Right renal cortex interstitium (tissue), 3 donors: ENCODE measurements at places on chromosomes 11 and 22.

DNA sequence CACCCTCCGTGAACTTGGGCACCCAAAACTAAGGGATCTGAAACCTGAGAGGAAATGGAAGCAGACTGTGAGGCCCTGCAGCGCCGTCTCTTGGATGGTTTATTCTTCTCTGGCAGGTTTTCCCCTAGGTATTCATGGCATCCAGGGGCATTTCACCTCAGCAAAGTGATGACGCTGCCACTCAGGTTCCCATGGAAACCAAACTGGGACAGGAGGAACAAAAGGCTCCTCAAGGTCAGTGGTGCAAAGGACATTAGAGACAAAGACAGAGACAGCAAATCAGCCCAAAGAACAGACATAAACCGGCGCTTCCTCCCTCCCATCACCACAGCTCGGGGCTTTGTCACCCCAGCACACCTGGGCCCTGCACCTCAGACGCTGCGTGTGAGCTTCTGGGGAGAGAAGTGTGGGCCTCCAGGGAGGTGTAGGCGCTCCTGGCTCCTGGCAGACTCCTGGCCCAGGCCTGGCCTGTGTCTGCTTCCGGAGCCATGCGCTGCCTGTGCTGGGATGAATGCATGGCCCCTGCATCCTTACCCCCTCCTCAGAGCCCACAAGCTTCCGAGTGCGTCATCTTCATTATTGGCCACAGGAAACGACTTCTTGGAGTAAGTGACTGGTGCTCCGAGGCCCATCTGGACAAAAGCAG, 5.9 kb downstream of the TP53AIP1 start:
- DNase-seq: no peak

DNA sequence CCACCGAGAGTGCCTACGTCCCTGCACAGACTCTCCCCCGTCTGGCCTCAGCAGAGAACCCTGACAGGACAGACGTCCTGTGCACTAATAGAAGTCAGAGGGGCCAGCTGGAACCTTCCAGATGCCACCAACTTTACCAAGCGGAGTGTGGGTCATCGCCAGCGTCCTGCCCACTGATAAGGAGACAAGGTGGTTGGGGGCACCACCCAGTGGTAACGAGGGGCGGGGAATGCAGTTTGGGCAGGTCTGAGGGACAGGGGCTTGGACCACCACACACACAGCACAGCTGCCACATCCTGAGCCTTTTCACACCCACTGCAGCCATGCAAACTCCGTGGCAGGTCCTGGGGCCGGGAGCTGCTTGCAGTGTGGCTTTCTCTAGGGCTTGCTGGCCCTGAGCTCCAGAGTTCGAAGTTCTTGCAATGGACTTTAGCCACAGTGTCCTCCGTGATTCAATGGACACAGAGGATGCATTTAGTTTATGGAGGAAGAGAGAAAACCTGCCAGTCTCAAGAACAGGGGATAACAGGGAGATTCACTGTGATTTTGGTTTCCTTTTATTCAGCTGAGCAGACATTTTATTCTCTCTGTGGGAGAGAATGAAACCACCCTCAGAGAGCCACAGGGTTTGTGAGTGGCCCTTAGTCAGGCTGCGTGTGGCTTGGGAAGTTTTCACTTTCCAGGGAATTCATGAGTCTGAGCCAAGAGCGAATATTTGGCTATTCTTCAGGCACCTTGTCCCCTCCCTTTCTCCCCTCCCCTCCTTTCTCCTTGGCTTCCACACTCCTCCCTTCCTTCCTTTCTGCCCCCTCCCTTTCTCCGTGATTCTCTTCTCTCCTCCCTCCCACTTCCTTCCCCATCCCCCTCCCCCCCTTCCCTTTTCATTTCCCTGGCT, 13.1 kb downstream of the MRGPRG start:
- no peak for DNase-seq

- DNase-seq: no peak
Measured at GRCh38 chr22:39937906-39938305, 22.3 kb upstream of the TMA7B start.

GRCh38 chr11:11876458-11876857, 34.7 kb downstream of the USP47 start:
- DNase-seq: no peak

- no peak for DNase-seq
Measured at GRCh38 chr11:88697139-88697538, 359.6 kb upstream of the CTSC start.

DNA sequence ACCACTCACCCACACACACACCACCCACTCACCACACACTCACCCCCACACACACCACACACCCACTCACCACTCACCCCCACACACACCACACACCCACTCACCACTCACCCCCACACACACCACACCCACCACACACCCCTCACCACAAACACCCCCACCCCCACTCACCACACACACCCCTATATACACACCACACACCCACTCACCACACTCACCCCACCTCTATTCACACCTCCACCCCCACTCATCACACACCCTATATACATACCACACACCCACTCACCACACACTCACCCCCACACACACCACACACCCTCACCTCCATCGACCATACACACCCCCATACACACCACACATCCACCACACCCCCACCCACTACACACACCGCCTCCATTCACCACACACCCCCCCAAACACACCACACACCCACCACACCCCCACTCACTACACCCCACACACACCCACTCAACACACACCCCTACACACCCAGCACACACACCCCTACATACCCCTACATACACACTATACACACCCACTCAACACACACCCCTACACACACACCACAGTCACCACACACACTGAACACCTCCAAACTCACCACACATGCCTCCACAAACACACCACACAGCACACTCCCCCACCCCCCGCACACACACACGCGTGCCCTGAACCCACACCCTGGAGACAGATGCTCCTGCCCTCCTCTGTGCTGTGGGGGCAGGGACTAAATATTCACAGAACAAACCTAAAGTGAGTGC, 19.0 kb upstream of the TTLL12 start:
- DNase-seq: no peak

DNA sequence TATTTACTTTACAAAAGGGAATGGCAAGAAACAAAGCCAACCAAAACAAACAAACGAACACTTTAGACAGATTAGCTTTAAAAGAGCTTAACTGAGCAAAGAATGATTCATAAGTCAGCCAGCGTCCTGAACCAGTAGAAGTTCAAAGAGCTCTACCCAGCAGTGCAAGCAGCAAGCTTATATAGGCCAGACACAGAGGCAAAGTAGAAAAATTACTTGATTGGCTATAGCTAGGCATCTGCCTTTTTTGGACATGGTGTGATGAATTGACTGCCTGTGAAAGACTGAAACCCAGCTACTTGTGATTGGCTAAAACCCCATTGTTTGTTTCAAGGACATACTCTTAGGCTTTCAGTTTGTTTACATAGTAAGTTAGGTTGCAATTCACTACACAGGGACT, 2120.0 kb upstream of the RAG2 start:
- DNase-seq: no peak

GRCh38 chr11:95595541-95595940, 194.0 kb downstream of the FAM76B start:
- DNase-seq: no peak

DNA sequence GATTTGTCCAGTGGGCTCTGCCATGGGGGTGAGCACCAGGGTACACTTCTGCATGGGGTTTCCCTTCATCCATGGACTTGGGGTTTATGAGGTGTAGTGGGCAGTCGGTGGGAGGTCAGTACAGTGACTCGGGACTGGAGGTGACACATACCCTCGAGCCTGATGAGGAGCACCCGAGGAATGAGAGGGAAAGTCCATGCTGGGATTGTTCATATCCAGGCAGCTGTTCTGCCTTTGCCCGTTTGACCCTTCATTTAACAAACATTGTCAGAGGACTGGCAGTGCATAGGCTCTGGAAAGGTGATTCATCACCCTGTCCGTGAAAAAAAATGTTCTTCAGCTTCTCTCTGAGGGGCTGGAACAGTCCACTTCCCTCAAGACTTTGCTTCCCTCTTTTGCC, 2.7 kb downstream of the NAV2 start:
- no peak for DNase-seq

DNA sequence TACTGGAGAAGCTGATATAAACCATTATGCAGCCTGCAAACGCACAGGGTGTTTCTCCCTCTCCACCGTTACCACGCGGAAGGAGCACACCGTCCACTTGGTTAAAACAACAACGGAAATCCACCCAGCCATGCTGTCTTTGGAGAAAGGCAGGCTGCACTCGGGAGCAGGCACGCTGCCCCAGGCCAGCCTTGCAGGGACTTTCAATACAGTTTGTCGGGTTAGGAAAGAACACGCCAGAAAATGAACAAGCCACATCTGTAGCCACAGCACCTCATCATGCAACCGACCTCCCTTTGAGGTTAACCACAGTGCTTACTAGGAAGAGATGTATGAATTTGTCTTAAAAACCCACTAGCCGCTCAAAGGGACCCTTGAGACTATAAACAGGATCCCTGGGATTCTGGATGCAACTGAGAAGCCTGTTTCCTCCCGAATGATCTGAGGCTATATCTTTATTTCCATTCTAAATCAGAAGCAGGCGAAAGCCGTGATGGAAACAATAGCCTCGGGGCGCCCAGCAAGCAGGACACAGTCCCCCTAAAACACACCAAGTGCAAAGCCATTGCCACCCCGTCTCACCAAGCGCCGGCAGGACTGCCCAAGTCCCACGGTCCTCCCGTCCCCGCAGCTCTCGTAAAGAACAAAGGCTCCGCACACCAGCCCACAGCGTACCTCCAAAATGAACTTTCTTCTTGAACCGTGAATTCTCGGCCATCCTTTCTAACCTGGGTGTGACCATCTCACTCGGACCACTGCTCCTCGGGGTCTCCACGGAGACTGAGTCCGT, 318.9 kb downstream of the CTTN start:
- no peak for DNase-seq

DNA sequence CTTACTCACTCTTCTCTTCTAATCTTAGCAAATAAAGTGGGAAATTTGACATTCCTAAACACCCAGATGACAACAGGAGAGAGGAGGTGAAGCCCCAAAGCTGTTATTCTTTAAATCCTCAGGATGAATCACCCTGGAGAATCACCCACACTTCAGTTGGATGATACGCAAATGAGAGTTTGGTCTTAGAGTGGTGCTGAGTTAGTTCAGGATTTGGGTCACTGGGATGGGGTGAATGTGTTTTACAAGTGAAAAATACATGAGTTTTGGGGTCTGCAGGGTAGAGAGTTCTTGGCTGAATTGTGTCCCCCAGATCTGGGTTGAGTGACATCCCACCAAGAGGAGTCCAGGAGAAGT, 117.2 kb downstream of the GGTLC2 start:
- no peak for DNase-seq

DNA sequence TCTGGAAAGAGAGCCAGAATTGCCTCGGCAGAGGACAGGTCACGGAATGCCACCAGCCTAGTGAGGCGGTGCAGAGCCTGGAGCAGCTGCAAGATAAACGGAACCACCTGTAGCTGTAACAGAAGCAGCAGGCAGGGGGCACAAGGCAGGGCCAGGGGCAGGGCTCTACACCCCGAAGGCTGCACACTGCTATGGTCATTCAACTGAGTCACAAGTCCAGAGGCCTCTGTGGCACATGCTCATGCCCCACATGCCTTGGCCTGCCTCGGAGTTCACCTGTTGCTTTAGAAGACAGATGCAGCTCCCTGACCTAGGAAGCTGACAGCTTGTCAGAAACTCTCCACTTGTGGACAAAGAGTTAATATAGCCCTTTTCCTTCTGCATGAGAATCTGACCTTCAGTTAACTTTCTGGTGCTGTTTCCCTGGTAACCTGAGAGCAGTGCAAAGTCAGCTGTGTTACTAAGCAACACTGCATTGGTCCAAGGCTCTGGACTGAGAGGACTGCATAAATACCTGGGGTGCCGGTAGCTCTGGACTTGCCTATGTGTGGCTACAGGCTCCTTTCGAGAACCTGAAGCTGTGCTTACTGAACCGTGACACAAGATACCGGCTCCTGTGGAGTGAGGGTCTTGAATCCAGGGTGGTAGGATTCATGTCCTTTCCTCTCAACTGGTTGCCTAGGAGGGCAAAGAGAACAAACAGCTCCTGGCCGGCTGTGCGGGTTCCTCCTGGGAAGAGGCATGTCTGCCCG, 10.5 kb downstream of the COMMD9 start:
- DNase-seq: no peak

- no peak for DNase-seq
Measured at GRCh38 chr11:20327377-20327935, 36.1 kb upstream of the HTATIP2 start.

DNA sequence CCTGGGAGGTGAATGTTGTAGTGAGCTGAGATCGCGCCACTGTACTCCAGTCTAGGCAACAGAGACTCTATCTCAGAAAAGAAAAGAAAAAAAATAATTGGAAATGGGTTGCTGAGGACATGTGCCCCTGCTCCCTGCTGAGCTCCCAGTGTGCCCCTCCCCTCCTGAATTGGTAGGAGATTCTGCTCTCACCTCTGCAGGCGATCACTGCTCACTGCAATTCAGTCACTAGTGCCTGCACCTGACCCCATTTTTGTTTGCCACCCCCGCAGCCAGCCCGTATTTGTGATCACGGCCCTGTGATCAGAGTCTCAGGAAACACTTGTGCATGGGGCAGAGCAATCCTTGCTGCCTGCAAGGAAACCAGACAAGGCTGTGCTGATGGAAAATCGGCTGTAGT, 16.3 kb upstream of the SEC14L3 start:
- DNase-seq: no peak

DNA sequence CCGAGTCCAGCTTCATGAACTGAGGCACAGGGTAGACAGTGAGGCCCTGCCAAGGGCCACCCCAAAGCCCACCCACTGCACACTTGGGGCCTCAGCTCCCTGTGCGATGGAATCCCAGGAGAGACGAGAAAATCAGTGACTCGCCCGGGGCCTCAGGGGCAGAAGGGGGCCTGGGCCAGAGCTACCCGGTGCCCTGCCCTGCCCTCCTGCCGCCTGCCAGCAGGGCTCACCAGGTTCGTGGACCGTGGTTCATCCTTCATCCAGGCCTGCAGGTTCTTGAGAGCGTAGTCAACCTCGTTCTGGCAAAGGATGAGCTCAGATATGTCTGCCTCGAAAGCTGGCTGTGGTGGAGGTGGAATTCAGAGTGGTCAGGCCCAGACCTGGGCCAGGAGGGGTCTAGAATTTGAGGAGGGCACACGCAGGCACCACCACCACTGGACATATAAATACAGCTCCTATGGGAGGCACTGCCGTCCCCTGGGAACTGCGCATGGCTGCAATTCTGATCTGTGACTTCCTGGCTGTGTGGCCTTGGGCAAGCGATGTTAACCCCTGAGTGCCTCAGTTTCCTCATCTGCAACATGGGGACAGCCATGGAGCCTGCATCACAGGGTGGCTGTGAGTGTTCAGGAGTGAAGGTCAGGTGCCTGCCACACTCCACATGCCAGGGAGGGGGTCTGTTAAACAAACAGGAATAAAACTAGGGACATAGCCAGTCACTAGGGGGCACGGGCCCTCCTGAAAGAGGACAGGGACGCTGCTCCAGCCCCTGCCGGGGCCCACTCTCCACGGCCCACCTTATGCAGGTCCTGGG, 7.5 kb downstream of the ALDH3B2 start:
- DNase-seq: no peak

DNA sequence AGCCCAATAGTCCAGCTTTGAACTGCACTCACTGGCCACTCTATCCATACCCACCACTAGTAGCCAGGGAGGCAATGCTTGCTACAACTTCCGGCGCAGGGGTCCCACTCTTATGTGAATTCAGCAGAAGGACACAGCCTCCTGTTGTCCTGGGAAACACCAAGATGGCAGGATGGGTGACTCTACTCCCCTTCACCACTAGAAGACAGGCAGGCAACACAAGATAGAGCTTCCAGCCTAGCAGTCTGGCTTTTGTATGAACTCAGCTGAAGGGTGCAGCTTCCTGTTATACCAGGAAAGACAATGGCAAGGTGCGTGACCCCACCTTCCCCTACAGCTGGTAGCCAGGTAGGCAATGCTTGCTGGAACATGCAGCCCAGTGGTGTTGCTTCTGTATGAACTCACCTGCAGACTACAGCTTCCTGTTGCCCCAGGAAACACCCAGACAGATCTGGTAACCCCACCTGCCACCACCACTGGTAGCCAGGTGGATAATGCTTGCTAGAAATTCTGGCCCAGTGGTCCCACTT, 205.2 kb upstream of the KIRREL3 start:
- DNase-seq: no peak
